Right lobe of liver (tissue), 6 donors: ENCODE measurements at places on chromosomes 3 and 15.

DNA sequence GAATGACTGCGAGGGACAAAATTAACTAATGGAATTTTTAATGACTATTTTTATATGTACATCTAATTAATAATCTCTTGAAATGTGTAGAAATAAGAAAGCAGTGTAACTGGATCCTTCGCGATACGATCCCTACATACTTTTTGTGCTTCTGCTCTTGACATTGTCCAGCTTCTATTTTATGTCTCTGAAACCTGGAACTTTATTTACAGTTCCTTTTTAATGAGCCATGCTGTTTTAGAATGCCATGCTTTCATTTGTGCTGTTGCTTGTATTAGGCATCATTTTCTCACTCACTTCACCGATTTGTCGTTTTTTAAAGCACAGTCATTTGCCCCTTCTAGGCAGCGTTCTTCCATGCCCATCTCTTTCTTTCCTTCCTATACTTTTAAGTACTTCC lies 301.3 kb downstream of the EDEM1 start:
- no peak for DNase-seq

- DNase-seq = peak; percentile 2
Observed at GRCh38 chr3:127690106-127690505, 17.4 kb downstream of the ABTB1 start.

DNA sequence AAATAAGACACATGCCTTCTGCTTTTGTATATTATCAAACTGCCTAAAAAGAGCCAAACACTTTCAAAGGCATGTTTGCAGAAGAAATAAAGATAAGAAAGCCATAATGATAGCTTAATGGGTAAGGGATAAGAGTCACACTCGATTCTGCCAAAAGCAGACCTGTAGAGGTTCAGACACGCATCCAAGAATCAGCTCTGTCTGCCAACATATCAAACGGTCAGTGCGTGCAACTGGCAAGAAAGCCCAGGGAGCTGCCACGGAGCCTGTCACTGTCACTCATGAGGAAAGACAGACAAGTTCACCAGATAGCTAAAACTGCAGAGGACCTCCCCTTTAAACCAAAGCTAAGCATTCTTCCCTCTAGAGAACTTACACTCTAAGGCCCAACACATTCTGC lies 23.2 kb downstream of the DCP1A start:
- DNase-seq = no peak

- no peak for DNase-seq
Observed at GRCh38 chr3:30496066-30496966, 110.1 kb upstream of the TGFBR2 start.

GRCh38 chr3:86988235-86988634 lies 2.7 kb downstream of the VGLL3 start:
- DNase-seq = no peak

GRCh38 chr3:143484846-143485512 lies 363.3 kb downstream of the SLC9A9 start:
- DNase-seq = no peak
